ENCODE measurements at places on chromosomes 7 and 10.

DNA sequence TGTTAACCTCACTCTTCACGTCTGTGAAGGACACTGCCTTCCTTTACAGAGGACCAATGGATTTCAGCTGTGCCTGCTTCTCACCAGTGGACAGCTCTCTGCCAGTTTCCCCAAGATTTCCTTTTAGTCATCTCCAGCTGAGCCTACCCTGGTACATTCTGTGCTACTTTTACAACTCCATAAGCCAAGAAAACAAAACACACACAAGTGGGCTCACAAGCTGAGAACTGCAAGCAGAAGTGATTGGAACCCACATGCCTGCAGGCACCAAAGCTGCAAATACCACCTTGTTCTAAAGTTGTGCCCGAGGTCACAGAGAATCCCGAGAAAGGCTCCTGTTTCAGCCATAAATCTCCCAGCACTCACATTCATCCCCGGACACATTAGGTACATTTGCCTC lies 636.8 kb downstream of the PHTF2 start:
- DNase-seq = no peak

GRCh38 chr7:7662527-7662926 lies 22.0 kb downstream of the UMAD1 start:
- DNase-seq = no peak

- no peak for DNase-seq
Observed at GRCh38 chr7:16494955-16495719, 29.6 kb upstream of the SOSTDC1 start.

- no peak for DNase-seq
Observed at GRCh38 chr10:71911296-71911953, 52.8 kb upstream of the CHST3 start.

DNA sequence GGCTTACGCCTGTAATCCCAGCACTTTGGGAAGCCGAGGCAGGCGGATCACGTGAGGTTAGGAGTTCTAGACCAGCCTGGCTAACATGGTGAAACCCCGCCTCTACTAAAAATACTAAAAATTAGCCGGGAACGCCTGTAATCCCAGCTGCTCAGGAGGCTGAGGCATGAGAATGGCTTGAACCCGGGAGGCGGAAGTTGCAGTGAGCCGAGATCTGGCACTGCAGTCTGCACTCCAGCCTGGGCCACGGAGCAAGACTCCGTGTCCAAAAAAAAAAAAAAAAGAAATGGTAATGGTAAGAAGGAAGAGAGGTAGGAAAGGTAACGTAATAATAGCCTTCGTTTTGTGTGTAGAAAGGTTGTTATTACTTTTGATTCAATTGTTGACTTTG lies 1.2 kb downstream of the HSPA14 start:
- no peak for DNase-seq

- DNase-seq = no peak
Observed at GRCh38 chr10:32437334-32437733, 8.6 kb upstream of the CCDC7 start.

DNA sequence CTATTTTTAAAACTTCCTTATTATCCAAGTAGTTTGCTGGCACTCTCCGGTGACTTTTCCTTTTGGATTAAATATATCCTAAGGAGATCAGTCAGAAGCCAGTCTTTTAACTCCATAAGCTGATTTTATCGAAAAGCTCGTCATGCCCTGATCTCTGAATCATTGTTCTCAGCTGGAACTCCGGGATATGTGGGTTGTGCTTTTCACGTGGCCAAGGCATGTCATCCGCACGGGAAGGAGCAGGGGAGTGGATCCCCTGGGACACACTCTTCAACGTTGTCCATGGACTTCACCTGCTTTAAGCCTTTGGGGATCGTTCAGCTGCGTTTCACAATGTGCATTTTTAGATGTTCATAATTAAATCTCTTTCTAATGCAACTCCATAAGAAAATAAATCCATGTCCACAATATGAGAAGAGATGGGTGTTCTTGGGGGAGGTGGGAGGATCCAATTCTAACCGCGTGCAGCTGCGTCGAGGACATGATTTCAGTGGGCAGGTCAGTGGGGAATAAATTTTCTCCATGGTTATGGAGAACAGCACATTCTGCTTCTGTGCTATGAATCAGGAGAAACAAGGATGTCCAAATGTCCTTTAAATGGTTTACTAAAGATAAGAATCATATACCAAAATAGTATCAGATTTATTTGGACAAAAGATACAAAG lies 229.5 kb upstream of the ADARB2 start:
- no peak for DNase-seq

DNA sequence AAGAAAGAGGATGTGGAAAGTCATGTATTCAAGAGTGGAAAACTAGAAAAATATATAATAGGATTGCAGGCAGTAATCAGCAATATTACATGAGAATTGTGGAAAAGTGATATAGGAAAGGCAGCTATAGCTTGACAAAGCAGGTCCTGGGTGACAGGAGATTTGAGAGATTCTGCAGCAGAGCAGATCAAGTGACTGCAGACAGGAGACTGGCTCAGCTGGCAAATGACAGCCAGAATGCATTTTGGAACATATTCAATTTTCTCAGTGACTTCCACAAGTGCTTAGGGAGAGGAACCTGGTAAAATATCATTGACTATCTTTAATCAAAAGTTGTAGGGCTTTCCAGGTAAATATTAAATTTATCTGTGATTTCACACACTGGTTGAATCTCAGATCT lies 260.5 kb upstream of the CACNA2D1 start:
- DNase-seq = no peak

- DNase-seq = no peak
Observed at GRCh38 chr7:141400356-141400755, 150.9 kb upstream of the AGK start.

- no peak for DNase-seq
Observed at GRCh38 chr10:110829721-110830410, 41.9 kb upstream of the PDCD4 start.

DNA sequence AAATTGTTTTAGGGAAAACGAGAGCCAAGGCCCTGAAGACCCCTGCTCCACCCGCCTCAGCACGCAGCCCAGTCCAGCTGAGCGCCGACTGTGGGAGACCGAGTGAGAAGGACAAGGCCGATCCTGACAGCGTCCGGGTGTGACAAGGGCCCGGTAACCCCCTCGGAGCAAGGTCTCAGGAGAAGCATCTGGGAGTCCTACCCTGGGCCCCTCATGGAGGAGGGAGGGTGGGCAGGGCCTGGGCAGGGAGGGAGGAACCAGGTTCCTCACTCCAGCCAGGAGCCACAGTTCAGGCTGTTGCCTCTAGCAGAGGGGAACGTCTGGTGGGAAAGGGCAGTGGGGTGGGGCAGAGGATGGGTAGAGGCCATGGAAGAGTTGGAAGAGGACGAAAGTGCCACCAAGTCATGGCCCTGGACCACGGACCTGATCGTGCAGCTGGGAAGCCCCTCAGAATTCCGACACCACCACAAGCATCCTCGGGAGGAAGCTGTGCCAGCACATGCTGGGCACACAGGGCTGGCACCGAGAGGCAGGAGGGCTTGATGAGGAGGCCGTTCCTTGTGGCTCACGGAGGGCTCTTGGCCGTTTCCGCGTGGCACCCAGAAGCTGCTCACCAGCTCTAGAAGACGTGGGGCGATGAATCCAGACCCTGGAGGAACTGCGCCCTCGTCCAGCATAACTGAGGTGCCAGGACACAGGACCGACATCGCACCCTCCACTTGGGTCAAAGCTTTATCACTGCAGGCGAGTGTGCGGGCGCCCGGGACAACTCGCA lies 2.2 kb upstream of the KNDC1 start:
- DNase-seq = no peak

- DNase-seq = no peak
Observed at GRCh38 chr7:2045559-2046405, 187.0 kb downstream of the MAD1L1 start.

- no peak for DNase-seq
Observed at GRCh38 chr7:49229246-49229645, 304.9 kb downstream of the CDC14C start.

DNA sequence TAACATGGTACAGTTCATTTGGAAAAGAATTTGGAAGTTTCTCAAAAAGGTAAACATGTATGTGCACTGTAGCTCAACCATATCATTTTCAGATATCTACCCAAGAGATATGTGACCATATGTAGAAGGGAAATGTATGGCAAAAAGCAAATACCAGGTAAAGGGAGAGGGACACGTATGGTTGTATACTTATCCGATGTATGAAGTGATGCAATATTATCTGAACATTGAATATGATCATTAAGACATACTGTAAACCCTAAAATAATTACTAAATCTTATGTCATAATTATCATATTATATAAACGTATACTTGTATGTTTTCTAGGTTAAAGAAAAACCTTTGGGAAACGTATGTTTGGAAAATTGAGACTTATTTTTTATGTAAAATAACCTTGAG lies 367.5 kb upstream of the KCND2 start:
- no peak for DNase-seq

GRCh38 chr7:51062222-51062987 lies 254.2 kb downstream of the COBL start:
- no peak for DNase-seq

GRCh38 chr10:77036993-77037734 lies 600.4 kb downstream of the KCNMA1 start:
- peak; percentile 51 for DNase-seq

- peak; percentile 6 for DNase-seq
Observed at GRCh38 chr7:118372530-118372929, 148.0 kb downstream of the ANKRD7 start.

- DNase-seq = no peak
Observed at GRCh38 chr10:103854265-103854685, 1.1 kb downstream of the SH3PXD2A start.

DNA sequence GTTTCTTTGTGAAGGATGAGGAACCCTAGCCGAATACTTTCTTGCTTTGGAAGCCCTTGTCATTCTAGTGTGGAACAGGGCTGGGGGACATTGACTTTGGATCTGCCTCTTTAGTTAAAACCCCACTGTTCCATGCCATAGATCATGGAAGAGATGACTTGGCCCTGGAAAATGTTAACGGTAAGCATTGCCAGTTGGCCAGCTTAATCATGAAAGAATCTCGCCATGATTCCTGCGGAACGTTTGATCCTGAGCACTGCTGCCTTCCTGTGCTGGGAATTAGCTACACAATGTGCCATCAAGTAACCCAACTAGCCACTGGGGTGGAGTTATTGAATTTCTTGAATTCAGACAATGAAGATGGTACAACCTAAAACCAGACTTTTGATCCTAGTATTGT lies 177.6 kb upstream of the FZD8 start:
- DNase-seq = no peak

DNA sequence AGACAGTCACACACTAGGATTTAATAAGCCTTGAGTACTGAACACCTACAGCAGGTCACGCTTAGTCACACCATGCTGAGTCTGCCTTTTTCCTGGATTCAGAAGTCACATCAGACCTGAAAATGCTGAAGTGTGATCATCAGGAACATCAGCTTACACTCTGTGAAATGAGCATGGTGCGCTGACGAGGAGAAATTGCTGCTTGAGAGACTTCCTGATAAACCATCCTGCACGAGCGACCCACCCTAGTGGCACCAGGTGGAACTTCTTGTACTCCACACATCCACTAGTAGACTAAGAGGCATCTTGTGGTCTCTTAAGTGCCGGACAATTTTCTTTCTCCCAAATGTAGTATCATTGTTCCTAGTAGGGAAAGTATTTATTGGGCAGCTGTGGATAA lies 51.8 kb upstream of the MRLN start:
- peak; percentile 32 for DNase-seq

- DNase-seq = no peak
Observed at GRCh38 chr10:79344502-79345195, 2.6 kb upstream of the PPIF start.

DNA sequence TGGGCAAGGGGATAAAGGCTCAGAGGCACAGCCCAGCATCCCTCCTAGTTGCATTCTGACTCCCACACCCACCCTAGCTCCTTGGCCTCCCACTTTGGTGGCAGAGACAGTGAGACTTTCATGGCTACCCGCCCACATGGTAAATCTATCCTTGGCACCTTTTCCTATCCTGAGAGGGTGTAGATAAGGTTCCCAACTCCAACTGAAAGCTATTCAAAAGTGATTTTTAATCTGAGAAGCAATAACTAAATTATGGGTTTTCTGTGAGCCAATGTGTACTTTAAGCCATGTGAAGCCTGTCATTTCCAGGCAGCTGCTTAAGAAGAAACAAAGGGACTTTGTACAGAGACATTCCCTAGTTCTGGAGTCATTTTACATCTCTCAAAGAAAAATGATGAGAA lies 9.1 kb downstream of the LAMB1 start:
- no peak for DNase-seq

GRCh38 chr7:116805100-116805544 lies 57.3 kb upstream of the CAPZA2 start:
- DNase-seq = peak; percentile 57

- no peak for DNase-seq
Observed at GRCh38 chr7:132618956-132619305, 42.7 kb upstream of the PLXNA4 start.

DNA sequence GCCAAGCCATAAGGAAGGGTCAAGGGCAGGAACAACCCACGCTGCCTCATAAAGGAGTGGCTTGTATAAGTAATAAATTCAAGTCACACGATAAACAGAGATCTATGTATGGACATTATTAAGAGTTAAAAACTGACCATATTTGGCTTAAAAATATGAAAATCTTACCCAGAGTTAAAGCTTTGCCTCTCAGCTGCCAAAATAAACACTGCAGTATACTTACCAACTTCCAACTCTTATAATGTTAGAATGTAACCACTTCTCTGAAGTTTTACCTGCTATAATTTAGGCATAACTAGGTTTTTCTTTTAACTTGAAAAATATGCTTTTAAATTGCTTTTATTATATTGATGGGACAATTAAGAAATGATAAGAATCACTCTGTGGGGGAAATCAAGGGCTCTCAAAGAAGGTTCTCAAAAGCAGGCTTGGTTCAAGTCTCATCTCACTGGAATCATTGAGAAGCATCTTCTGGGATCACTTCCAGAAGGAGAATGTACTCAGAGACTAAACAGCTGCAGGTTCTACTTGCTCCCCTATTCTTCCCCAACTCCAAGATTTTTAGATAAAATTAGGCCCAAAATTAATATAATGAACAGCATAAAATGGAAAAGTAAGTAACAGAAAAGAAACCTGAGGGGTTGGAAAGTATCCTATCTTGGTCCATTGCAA lies 16.1 kb upstream of the CAV2 start:
- DNase-seq = no peak

GRCh38 chr7:151890355-151891004 lies 13.6 kb upstream of the PRKAG2 start:
- no peak for DNase-seq

DNA sequence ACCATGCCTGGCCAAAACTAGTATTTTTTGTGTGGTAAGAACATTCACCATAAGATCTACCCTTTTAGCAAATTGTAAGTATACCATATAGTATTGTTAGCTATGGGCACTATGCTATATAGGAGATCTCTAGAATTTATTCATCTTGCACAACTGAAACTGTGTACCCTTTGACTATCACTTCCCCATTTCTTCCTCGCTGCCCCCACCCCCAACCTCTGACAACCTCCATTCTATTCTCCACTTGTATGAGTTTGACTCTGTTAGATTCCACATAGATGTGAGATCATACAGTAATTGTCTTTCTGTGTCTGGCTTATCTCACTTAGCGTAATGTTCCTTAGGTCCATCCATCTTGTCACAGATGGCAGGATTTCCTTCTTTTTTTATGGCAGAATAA lies 3.6 kb downstream of the CASP7 start:
- no peak for DNase-seq

- no peak for DNase-seq
Observed at GRCh38 chr7:4468320-4469102, 213.6 kb upstream of the FOXK1 start.

Data from HEK293T (cell line).